ENCODE measurements at places on chromosomes 4 and X.
A peak's percentile ranks its signal among the peaks of the same experiment; 100 is the strongest.

DNA sequence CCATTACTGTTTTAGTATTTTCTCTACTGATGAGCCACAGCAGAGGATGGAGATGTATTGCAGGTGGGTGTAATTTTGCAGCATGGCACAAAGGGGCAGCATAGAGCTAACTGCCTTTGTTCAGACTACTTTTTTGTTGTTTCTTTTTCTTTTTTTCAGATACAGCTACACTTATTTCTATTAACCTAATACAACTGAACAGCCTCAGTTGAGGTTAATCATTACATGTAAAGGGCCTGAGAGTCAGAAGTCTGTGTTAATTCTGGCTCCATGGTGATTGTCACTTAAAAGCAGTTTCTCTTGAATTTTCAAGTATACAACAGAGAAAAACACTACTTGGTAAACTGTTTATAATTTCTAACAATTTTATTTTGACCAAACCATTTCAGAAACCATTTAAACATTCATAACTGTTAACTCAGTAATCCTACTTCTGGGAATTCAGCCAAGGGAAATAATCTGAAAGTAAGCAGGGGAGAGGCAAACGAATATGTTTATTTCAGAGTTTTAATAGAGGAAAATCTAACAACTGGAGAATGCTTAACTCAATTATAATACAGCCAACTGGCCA is 13.9 kb upstream of the PPEF2 start:
- peak; percentile 19 for DNase-seq

DNA sequence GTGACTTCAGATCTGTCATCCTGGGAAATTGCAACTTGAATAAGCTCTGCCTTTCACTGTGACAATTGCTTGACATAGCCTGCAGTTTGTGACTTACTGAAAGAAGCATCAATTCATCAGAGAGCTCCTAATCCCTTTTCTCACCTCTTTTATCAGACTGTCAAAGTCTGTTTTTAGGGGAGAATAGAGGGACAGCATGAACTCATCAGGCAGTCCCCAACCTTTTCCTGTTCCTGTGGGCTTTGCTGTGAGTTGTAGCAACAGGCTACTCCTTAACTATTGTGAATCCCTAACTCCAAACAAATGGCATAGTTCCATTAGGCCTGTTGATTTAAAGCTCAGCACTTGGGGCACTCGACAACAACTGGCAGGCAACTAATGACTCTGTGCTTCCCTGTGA is 64.9 kb downstream of the DOCK11 start:
- DNase-seq: no peak

DNA sequence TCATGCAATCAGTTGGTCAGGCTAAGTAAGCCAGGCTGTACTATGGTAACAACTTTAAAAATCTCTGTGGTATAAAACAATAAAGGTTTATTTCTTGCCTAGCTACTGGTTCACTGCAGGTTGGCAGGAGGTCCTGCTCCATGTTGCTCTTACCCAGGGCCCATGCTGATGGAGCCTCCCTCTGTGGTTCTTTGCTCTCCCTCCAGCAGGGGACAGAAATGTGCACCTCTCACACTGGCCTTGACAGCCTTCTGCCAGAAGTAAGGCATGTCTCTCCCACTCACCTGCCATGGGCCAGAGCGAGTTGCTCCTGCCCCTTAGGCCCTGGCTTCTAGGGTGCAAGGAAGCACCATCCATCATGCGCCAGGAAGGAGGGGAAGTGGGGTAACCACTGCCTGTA is 31.1 kb downstream of the CLDN22 start:
- DNase-seq: no peak

GRCh38 chr4:22356987-22357596 is 158.8 kb downstream of the ADGRA3 start:
- no peak for DNase-seq

- DNase-seq: no peak
Measured at GRCh38 chrX:2965965-2966364, 36.8 kb upstream of the ARSD start.

DNA sequence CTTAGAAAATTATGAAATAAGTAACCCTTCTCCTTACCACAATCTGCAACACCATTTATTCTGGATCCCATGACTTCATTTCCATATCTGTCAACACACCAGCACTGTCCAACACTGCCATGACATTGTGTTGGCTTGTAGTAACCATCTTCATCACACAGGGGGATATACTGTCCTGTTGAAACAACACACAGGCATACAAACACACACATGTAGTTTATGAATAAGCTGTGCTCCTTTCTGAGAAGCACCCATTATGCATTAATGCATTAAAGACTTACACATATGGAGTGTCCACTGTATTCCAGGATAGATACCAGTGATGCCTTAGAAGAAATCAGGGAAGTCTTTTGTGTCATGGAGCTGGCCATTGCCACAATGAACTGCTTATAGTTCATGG is 496.9 kb downstream of the SPOCK3 start:
- no peak for DNase-seq

GRCh38 chrX:20665481-20665880 is 398.8 kb upstream of the RPS6KA3 start:
- DNase-seq: no peak

GRCh38 chrX:14670819-14671218 is 141.5 kb downstream of the GLRA2 start:
- DNase-seq: no peak

GRCh38 chr4:40240040-40240653 is 43.3 kb downstream of the RHOH start:
- no peak for DNase-seq

DNA sequence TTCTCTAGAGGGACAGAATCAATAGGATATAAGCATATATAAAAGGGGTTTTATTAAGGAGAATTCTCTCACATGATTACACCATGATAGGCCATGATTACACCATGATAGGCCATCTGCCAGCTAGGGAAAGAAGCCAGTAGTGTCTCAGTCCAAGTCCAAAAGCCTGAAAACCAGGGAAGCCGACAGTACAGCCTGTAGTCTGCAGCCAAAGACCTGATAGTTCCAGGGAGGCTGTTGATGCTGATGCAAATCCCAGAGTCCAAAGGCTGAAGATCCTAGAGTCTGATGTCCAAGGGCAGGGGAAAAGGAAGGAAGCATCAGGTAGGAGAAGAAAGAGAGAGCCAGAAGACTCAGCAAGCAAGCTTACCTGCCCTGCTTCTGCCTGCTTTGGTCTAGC is 411.3 kb upstream of the EMCN start:
- DNase-seq: no peak

- peak; percentile 10 for DNase-seq
Measured at GRCh38 chrX:102712981-102713625, 855 bp downstream of the GPRASP2 start.

Data from DMS153 (cell line).